COR-L47 (cell line): ENCODE measurements at places on chromosomes 2 and 18.
A peak's percentile ranks its signal among the peaks of the same experiment; 100 is the strongest.

DNA sequence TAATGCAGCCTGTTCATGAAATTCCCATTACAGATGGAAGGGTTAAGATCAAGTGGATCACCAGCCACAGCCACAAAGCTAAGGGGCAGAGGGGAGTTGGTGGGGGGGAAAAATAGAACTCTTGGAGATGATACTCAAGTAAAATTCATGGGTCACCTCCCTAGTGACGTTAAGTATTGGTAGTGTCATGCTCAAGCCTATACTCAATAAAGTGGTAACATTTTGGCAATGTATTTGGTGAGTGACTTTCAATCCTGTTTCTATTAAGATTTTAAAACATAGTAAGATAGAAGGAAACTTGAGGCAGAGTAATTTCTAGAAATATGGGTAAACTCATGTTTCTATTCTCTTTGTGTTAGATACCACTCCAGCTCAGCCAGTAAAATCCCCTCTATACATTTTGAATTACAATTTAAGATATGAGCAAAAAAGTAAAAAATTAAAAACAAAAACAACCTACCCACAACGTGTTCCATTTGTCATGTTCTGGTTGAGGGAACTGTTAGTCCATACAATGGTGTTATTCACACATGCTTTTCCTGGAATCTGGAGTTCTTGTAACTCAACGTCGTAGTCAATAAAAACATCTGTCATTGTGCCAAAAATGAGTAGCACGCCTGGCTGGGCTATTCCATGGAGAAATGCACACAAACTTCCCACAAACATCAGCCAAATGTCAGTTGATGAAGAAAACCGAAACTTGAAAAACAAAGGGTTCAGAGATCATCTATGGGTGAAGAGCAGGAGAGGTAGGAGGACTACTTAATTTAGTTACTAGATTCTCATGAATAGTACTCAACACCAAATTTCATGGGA lies 18.1 kb downstream of the ABCB11 start:
- DNase-seq, result no peak

DNA sequence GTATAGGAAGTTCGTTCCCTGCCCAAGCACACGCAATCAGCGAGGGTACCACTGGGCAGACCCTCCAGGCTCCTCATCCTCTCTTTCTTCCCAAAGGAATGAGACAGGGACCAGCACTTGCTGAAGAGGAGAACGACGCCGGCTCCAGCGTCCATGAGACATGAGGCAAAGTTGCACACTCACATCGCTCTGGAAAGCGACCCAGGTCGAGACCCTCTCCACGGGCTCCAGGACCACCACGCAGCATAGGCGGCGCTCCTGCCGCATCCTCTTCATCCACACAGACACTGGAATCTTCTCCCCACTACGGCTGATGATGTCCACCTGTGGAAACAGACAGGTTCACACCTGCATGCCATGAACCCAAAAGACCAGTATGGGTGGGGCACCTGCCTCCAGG lies 10.8 kb downstream of the PASK start:
- DNase-seq, result no peak

DNA sequence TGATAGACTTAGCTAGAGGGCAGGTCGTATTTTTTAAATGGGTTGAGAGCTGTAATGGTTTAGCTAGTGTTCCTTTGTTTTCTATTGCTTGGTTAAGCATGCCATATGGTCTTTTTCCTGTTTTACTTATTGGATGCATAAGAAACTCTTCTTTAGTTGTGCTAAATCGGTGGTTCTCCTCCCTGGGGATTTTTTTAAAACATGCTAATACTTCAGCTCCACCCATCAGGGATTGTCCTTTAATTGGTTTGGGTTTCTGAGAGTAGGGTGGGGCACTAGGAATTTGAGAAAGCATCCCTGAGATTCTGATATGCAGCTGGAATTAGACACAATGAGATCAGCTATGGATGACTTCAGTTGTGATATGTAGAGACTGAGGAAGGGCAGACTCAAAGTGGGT lies 497.2 kb downstream of the THSD7B start:
- no peak for DNase-seq

GRCh38 chr18:10785798-10786197 lies 260.0 kb downstream of the NAPG start:
- DNase-seq, result no peak

- DNase-seq, result no peak
These were observed 6.3 kb downstream of the RNPEPL1 start for GRCh38 chr2:240574386-240575100.

- DNase-seq, result no peak
These were observed 741.3 kb upstream of the RAB6C start for GRCh38 chr2:129237966-129238725.

DNA sequence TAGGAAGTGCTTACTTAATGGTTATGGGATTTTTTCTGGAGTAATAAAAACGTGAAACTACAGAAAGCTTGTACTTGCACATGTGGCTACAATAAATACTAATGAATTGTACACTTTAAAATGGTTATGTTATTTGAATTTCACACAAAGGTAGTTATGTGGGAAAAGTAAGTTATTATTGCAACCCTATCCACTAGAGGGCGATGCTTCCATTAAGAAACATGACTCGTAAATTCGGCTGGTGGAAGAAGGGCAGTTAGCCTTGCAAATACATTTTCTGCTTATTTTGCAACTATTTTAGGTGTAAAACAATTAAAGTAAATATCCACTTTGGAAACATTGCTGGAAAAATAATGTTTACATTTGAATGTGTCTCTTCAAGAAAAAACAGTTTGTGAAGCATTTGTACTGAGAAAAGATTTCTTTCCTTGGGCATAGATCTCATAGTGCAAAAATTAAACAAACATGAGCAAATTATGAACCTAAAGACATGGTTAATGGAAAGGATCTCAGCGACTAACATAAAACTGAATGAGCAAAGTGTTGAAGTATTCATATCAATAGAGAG lies 68.1 kb upstream of the CSRNP3 start:
- DNase-seq, result peak; percentile 73

DNA sequence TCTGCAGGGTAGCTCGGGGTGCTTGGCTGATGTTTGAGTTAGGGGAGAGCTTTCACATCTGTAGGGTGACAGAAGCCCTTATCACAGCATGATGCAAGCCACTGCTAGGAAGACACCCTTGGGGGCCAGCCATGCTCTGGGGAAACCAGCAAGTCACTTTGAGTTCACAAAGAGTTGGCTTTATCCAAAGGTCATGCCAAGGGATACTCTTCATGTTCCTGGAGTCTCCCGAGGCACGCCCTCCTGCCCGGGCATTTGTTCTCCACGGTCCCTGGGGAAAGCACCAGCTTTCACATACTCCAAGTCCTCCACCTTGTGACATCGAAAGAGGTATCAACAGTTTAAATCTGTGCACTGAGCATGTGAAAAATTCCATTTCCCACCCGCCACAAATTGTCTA lies 227.7 kb downstream of the VAPA start:
- DNase-seq, result no peak

GRCh38 chr2:188813857-188814256 lies 160.3 kb upstream of the COL3A1 start:
- no peak for DNase-seq

DNA sequence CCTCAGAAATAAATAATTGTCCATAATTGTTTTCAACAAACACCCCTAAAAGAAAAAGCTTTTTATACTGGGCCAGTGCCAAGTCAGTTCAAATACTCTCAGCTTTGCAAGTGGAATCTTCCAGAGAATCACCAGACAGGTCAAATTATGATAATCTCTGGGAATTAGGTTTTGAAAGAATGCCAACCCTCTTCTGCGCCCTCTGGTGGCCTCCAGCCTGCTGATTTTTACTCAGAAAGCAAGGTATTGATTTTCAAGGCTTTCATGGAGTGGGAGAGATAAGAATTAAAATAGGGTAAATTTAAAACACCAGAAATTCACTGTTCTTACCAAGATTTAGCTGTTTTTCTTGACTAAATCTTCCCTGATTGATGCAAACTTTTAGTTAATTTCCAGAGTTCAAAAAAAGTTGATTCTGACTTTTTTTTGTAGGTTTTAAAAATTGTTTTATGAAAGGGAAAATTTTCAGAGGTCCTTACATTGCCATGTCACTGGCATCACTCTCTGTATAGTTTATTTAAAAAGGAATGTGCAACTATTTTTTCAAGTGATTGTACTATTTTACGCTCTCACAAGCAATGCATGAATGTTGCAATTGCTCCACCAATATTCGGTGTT lies 282.9 kb upstream of the TNP1 start:
- peak; percentile 45 for DNase-seq

GRCh38 chr2:233974530-233975071 lies 57.4 kb downstream of the TRPM8 start:
- DNase-seq, result no peak

DNA sequence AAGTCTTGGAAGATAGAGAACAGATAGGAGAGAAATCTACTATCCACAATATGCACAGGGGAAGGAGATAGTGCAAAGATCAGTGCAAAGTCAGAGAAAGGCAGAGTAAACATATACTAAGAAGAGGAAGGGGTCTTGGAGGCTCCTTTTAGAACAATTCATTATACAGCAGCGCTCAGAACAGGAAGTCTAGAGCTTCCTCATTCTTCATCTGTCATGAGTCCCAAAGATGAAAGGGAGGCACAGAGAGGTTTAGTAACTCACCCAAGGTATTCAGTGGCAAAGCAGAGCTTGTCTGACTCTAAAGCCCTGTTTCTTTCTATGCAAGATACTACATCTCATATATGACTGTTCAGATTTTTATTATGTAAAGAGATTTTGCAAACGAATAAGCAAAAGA lies 1.4 kb downstream of the SP110 start:
- no peak for DNase-seq

DNA sequence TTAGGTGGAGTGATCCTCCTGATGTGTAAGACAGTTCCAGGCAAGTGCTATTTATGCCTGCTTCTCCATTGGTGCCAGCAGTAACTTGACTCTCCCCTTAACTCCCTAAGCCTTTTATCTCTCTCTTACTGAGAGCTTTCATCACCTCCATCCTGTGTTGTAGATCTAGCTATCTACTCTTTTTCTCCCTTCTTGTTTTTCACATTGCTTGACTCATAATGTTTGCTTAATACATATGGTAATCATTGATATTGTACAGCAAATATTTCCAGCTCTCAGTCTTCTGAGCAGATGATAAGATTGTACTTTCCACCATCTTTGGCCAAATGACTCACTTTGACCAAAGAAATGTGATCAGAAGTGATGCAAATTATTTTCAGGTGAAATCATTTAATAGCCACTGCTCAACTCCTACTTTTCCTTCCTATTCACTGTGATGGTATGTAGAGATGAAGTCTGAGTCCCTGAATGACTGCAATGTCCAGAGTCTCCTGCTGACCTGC lies 165.0 kb downstream of the PLCL1 start:
- no peak for DNase-seq

DNA sequence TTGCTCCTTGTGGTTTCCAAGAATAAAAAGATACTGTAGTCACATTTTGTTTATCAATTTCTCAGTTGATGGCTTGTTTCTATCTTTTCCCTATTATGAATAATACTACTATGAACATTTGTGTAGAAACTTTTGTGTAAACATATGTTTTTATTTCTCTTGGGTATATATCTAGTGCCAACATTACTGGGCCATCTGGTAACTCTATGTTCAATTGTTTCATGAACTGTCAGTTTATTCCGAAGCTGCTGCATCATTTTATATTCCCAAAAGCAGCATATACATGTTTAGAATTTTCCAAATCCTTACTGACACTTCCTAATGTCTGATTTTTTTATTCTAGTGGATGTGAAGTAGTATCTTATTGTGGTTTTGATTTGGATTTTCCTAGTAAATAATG lies 737.6 kb upstream of the TMEFF2 start:
- DNase-seq, result no peak

- DNase-seq, result peak; percentile 90
These were observed 108.6 kb downstream of the C1D start for GRCh38 chr2:67954093-67954748.

DNA sequence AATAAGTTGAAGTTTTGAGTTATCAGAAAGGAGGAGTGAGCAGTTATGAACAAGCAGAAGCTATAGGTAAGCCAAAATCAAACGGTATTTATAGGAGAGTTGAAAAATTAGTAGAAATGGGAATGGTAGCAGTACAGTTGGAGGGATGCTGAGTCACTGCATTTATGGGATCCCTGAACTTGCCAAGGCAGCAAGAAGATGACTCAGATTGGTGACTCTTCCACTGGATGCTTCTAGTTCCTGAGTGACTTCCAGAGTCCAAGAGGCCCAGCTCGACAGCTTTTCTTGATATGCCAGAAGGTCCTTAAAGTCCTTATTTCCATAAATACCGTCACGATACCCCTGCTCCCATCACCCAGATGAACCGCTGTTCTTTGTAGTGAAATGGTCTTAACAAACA lies 31.1 kb upstream of the ACTR3 start:
- no peak for DNase-seq

GRCh38 chr18:12658426-12659138 lies 675 bp upstream of the SPIRE1 start:
- DNase-seq, result peak; percentile 28

GRCh38 chr2:166332106-166332505 lies 43.6 kb downstream of the SCN9A start:
- DNase-seq, result no peak

GRCh38 chr2:194718881-194719280 lies 938.1 kb upstream of the SLC39A10 start:
- no peak for DNase-seq

- no peak for DNase-seq
These were observed 31.1 kb upstream of the SATB2 start for GRCh38 chr2:199488772-199489400.

DNA sequence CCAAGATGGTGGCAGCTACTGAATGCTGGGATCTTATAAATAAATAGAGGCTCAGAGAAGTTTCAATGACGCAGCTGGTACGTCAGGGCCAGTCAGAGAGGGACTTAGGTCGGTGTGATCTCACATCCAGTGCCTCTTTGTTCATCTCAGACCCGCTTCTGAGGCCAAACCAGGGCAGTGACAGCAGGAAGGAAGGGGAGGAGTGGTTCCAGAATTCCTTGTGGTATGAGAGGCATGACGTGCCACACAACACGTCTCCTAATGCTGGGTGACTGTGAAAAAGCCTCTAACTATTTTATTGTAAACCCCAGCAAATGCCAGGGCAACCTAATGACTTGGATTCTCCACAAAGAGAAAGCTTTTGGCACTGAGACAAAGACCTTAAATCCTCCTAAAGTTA lies 423.3 kb downstream of the LPIN1 start:
- no peak for DNase-seq

- DNase-seq, result no peak
These were observed 89.9 kb downstream of the RHOB start for GRCh38 chr2:20536619-20537422.

DNA sequence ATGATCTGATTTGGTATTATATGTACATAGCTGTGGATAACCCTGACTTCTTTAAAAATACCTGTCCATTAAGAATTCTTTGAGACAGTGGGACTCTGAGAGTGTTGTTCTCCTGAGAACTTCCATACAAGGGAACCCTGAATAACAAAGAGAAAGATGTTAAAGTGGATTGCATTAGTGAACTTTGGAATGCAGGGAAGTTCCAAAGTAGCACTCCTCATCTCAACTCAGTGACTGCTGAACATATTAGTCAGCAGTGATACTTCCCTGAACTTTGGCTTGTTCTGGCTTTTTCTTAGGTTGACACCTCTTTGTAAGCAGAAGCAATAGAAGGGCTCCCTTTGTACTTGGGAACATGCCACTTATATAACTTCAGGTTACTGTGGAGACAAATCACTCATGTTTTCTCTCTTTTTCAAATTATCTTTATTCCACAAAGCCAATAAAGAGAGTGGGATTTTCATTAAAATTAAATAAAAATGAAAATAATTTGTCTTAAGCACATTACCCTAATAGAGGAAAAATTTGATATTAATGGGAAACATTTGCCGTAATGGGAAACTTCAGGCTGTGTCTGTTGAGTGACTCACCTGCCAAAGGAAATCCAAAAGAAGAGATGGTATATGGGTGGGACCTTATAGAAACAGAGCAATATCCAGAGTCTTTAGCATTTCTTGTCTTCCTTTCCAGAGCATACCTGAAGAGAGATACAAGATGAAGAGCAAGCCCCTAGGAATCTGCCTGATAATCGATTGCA lies 33.3 kb downstream of the CFLAR start:
- no peak for DNase-seq
